WTC11 (cell line): ENCODE measurements at places on chromosomes 12 and 14.

- DNase-seq, result no peak
Measured at GRCh38 chr12:117749431-117749830, 219.4 kb downstream of the KSR2 start.

GRCh38 chr12:93302331-93303229 lies 75.1 kb upstream of the NUDT4 start:
- DNase-seq, result no peak

- no peak for DNase-seq
Measured at GRCh38 chr12:10802587-10802986, at the start of gene TAS2R7. Gene TAS2R7 (minus strand): TSS chr12:10802627. CDS start chr12:10802570, 57 bp downstream.

DNA sequence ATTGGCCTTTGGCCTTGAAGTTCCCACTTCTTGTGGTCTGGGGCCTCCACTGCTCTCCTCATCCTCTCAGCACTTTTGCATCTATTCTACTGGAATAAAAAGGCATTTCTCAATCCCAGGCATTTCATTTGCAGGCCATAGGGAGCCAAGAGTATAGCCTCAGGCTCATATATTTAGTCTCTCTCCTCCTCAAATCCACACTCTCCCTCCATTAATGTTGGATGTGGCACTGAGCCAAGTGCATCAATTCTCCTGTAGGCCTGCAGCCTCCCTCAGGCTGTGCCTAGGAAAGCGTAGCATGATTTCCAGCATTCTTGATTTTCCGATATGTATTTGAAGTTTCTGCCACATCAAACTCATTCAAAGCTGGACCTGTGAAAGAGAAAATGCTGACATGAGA lies 211.5 kb upstream of the CPNE8 start:
- DNase-seq, result no peak

- no peak for DNase-seq
Measured at GRCh38 chr12:88360343-88360742, 218.2 kb downstream of the TMTC3 start.

DNA sequence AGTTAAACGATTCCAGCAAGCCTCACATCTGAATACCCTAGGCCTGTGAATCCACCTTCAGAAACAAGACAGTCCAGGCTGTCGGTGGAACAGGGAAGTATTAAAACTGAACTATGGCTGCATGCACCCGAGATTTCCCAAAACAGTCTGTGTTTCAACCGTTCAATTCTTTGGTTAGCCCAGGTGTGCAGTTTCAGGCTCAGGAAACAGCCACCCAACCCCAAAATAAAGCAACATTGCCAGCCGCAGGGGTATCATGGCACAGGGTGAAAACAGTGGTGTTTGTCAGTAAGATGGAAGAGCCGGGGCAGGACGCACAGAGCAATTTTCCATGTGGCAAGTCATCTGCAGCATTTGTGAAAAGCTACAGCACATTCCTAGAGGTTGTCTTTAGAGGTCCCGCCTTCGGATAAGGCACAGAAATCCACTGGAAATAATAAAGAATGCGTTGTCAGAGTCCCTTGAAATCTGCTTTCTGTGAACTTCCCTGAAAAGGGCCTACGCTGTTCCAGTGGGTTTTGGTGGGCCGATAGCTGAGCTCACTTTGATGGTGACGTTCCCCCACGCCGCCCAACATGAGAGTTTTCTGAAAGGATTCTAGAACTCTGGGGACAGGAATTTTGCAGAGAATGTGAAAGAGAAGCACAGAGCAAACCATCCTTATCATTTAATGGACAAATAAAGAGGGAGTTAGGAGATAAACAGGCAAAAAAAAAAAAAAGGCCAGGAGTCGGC lies 84.9 kb downstream of the BCL11B start:
- DNase-seq, result no peak

DNA sequence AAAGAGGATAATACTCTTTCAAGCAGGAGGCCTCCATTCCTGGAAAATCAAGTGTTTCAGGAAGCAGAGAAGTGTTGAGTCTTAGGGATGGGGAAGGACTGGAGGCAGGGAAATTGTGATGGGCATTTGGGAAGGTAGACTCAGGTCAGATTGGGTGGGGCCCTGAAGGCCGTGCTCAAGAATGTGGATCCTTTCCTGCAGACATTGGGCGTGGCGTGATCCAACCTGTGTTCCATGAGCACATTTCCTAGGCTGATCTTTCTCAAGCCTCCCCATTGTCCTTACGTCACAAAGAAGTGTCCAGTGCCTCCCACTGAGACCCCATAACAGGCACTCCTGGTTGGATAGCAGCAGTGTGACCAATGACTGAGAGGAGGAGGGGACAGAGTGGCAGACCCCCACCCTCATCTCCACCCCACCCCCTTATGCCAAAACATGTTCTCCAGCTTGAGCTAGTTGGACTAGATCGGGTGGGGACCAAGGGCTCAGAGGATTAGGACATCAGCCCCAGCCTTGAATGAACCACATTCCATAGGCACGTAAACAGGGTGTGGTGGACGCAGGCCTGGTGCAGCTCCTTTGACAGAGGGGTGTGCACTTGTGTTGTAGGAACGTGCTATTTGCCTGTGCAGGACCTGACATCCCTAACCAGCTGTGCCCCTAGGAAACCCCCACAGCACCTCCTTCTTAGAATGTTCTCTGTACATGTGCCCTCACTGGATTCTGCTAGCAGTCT lies 76.8 kb downstream of the TTC9 start:
- DNase-seq, result no peak

GRCh38 chr12:54980341-54980740 lies 4.2 kb downstream of the TESPA1 start:
- no peak for DNase-seq

DNA sequence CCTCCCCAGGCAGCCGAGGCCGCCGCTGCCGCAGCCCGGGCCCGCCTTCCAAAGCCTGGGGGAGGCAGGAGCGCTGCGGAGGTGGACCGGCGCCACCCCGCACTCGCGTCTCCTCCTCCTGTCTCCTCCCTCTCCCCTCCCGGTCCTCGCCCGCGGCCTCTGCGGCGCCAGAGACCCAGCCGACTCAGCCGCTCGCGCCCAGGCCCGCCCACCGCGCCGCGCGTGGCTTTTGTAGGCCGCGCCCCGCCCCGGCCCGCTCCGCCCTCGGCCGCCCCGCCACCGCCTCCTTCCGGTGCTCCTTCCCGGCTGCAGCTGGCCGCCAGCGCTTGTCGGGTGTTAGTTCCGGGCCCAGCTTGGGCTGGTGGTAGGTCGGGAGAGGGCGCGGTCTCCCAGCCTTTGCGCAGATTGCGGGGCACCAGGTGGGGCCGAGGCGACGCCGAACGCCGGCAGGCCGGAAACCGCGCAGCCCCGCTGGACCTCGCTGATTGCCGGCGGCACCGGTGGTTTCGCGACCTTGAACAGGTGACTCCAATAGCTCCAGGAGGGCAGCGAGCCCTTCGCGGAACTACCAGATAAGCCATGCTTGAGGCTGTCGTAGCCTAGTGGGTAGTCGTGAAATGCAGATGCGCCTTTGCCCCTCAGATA lies at the start of gene CAPRIN2:
Gene CAPRIN2 (minus strand): TSS at position 202 of the 645 bp plus-strand sequence. CDS start 1,431 bp downstream, outside the sequence.
- peak; percentile 96 for DNase-seq

DNA sequence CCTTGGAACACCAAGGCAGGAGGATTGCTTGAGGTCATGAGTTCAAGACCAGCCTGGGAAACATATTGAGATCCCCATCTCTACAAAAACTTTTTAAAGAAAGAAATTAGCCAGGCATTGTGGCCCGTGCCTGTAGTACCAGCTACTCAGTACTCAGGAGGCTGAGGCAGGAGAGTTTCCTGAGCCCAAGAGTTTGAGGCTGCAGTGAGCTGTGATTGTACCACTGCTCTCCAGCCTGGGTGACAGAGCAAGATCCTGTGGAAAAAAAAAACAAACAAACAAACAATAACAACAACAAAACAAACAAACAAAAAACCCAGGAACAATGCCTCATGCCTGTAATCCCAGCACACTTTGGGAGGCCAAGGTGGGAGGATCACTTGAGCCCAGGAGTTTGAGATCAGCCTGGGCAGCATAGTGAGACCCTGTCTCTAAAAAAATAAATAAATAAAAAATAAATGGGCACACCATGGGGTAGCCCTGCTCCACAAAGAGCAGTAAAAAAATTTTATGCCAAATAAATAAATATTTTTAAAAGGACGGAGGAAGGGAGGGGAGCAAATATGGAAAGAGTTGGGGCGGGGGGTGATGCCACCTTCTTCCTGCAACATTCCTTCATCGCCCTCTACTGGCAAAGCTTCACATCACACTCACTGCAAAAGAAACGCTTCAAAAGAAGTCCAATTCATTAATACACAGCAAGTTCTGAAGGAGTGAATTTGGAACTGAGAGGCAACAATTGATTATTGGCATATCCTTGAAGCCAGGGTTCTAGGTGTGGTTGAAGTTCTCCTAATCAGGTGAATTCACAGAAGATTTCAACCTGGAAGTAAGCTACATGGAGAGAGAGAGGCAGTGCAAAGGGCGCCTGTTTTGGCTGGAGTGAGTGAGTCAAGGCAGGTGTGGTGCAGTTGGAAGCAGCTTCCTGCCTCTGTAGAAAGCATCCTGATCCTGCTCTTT lies 8.8 kb upstream of the GNPTAB start:
- DNase-seq, result peak; percentile 74

DNA sequence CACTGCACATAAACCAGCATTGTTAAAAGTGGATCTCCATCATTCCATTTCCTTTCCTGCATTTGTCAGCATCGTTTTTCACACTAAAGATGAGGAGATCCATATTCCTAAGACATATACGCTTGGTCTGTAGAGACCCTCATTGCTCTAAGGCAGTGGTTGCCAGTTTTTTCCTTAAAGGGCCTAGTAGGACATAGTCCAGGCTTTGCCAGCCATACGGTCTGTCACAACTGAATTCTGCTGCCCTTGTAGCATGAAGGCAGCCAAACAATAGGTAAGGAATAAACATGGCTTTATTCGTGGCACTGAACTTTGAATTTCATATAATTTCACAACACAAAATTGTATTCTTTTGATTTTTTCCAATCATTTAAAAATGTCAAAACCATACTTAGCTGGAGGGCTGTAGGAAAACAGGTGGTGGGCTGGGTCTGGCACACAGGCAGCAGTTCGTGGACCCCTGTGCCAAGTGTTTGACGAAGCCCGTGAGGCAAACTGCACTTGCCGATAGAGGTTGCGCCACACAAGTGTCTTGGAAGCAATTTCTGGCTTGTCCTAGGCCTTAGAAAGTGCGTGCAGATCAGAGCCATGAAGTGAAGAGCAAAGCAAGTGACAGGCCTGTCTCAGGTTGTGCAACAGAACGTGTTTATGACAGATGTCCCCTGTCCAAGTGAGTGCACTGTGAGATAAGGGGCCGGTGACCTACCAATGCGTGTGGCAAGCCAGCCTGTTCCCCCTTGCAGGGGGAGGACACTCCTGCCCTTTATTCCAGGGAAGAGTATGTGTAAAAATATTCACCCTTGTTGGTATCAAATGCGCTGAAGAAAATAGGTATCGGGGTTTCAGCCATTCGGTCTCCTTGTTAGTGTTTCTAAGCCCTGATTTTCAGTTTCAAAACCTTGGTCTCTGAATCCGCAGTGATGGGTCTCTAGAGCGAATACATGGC lies 916 bp upstream of the CHPT1 start:
- no peak for DNase-seq

DNA sequence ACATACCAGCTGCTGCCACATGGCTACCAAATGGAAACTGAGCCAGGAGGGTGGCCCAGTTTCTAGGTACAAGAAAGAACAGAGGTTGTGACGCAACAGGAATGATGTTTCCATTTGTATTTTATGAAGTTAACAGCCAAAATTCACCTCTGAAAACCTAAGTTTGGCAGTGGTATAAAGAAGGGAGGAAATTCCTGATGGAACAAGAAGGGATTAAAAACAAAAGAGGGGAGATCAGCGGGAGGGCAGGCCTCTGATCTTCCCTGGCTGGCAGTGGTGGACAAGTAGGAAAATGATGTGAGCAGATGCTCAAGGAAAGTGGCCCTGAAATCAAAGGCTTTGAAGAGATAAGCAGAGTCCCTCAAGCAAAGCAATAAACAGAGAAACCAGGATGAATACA lies 47.3 kb upstream of the BCL2L14 start:
- no peak for DNase-seq

- no peak for DNase-seq
Measured at GRCh38 chr14:85061256-85061655, 468.7 kb upstream of the FLRT2 start.

GRCh38 chr14:99101855-99102461 lies 170.0 kb downstream of the BCL11B start:
- no peak for DNase-seq

DNA sequence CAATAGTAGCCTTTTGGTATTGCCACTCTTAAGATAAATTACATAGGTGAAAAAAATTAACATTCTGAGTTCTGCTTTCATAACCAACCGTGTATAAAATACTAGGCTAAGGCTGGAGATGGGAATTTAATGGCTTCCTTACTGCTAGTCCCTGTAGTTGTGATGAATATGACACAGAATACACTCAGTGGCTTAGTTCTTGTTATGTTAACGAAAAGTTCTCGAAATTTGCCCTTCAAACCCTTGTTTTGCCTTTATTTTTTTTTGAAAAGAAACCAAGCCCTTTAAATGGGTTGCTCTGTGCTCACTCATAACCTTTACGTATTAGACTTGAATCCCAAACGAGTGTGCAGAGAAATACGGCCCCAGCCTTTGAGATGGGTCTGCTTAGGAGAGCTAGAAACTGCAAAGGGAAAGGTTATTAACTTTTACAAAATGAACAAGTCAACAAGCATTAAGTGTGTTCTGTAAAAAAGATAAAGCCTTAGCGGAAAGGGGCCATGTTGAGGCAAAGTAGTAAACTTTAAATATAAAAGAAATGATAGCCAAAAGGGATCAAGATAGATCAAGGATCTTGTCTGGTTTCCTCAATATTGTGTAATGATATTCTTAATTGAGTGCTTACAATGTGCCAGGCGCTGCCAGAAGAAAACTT lies 1.7 kb downstream of the NUDT4 start:
- DNase-seq, result no peak

DNA sequence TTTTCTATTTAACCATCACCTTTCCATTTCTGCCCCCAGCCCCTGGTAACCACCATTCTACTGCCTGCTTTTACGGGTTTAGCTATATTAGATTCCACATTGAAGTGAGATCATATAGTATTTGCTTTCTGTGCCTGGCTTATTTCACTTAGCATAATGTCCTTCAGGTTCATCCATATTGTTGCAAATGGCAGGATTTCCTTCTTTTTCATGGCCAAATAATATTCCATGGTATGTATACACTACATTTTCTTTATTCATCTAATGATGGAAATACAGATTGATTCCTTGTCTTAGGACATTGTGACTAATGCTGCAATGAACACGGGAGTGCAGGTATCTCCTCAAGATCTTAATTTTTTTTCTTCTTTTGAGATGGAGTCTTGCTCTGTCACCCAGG lies 202.2 kb downstream of the APAF1 start:
- DNase-seq, result no peak

DNA sequence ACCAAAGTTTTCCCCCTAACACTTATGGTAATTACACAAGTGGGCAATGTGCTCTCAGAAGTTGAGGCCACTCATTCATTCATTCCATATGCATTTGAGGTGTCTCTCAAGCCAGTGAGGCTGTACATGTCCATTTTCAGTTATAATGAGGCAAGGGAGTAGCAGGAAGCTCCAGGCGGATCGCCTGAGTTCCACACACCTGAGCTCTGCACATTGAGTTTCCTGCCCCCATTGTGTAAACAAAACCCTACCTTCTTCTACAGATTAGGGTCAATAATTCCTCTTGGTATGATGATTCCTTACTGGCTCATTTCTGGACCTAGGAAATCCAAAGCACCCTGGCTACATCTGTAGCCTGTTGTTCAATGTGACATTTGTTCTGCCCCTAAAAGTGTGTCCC lies 555.3 kb downstream of the MED13L start:
- no peak for DNase-seq
